RPMI8226 (cell line): ENCODE measurements at places on chromosomes 13 and 19.

GRCh38 chr13:24232037-24232436, 71.5 kb downstream of the SPATA13 start:
- no peak for DNase-seq

DNA sequence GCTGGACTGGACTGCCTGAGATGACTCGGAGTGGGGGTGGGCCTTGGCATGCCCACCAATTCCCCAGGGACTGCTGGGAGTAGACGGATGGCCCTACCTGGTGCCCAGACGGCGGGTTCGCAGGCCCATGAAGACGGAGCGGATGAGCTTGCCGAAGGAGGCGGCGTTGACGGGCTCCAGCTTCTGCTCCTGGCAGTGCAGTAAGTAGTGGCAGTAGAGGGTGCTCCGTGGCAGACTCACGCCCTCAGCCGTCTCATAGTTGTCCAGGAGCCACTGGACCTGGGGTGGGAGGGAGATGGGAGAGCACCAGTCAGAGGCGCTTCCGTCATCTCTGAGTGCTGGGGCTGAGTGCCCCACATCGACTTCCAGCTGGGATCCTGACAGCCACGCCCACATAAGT, 17.6 kb downstream of the DCAF15 start:
- no peak for DNase-seq

DNA sequence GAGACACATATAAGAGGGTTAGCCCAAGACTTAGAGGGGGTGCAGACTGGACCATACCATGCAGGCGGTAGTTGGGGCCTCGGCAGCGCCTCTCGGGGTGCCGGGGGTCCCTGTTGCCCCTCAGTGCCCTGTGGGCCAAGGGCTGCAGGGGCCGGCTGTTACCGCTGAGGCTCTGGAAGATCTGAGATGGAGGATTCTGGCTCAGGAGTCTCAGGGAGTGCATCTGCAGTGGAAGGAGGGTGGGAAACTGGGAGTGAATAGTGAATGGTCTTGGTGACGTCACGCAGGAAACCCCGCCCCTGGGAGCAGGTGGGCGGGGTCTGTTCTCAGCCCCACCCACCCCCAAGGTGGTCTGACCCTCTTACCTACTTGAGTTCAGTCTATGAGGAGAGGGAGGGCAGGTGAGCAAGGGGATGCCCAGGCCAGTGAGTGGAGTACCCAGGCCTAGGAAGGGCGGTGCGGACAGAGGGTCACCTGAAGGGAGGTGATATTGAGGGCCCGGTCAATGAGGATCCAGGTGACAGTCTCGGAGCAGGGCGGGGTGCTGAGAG, 1.7 kb upstream of the DBP start:
- DNase-seq, result no peak

- DNase-seq, result no peak
Measured at GRCh38 chr19:1042689-1043511, 3.0 kb downstream of the ABCA7 start.

- no peak for DNase-seq
Measured at GRCh38 chr13:110300090-110300815, 6.7 kb downstream of the COL4A1 start.

DNA sequence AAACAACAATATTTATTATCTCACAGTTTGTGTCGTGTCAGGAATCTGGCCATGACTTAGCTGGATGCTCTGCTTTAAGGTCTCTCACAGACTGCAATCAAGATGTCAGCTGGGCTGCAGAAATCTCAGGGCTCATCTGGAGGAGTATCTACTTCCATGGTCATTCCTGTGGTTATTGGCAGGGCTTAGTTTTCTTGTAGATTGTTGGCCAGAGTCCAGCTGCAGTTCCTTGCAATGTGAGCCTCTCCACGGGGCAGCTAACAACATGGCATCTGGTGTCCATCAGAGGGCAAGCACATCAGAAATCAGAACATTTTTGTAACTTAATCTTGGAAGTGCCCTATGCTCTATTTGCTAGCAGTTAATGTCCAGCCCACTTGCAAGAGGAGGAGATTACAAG, 45.7 kb upstream of the TDRD3 start:
- DNase-seq, result no peak

DNA sequence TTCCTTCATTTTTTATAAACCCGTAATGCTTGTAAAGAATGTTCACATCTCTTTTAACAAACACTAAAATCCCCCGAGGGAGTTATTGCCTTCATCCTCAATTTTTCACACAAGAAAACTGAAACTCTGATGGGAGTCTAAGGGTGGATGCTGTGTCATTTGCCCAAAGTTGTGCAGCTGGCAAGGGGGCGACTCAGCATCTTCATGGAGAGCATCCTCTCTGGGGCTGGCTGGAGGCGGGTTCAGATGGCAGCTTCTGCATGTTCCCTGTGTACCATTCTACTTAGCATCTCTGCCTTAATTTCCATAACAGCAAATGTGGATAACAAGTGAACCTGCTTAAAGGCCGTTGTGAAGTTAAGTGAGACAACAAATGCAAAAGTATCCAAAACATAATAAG, 256.4 kb downstream of the IRS2 start:
- DNase-seq, result no peak

GRCh38 chr19:31539386-31539785, 190.2 kb upstream of the TSHZ3 start:
- no peak for DNase-seq

DNA sequence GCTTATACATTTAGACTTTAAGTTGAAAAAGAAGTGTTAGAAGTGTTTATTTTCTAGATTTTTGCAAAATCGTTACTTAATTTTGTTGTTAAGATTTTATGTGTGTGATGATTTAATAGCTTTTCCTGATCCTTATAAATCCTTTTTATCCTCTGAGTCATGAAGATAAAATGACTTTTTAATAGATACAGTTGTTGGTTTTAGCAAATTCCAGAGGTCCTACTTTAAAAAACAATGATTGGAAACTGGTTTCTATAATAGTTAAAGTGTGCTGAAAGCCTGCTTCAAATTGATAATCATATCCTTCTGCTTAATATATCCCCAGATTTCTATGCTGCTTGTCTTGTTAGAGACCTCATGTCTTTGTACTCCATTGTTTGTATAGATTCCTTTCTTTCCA, 39.0 kb downstream of the RNASEH2B start:
- no peak for DNase-seq

- DNase-seq, result no peak
Measured at GRCh38 chr13:96252903-96253302, 163.0 kb downstream of the HS6ST3 start.

GRCh38 chr19:722553-723101, 13.9 kb downstream of the PALM start:
- DNase-seq, result no peak

DNA sequence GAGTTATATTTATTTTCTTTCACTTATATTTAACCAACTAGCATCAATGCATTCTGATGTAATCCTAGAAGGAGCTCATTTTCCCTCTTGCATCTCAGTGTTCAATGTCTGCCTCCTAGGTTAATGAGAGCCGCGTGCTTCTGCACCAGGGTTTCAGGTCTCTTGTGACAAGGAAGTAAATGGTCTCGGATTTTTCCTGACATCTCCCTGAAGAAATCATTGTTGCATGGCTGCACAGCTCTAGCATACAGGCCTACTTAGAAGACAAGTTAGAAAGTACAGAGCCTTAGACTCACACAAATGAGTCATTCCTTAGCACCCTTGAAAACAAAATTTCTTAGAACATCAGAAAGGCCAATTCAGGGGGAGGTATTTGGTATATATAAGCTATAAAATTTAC, 57.2 kb upstream of the KLF12 start:
- DNase-seq, result no peak

DNA sequence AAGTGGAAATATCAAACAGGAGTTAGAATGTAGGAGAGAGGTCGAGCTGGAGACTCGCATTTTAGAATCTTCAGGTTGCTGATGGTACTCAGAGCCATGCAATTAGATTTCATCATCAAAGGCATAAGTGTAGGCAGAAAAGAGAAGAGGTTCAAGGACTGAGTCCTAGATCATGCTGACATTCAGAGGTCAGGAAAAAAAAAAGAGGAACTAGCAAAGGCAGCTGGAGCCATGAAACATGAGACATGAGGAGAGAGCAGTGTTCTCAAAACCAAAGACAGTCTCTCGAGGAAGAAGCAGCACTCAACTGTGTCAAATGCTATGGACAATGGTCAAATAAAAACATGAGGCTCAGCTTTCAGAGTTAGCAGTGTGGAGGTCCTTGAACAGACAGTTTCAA, 12.4 kb upstream of the TPP2 start:
- DNase-seq, result peak; percentile 20

GRCh38 chr19:32691952-32692726, 518 bp downstream of the NUDT19 start:
- peak; percentile 61 for DNase-seq
